Daoy (cell line): ENCODE measurements at places on chromosomes 12 and 14.

- peak; percentile 55 for DNase-seq
Observed at GRCh38 chr12:6088921-6089747, 35.3 kb downstream of the VWF start.

- no peak for DNase-seq
Observed at GRCh38 chr12:132460571-132460970, 29.4 kb upstream of the FBRSL1 start.

- no peak for DNase-seq
Observed at GRCh38 chr14:92470811-92471210, 42.8 kb upstream of the RIN3 start.

DNA sequence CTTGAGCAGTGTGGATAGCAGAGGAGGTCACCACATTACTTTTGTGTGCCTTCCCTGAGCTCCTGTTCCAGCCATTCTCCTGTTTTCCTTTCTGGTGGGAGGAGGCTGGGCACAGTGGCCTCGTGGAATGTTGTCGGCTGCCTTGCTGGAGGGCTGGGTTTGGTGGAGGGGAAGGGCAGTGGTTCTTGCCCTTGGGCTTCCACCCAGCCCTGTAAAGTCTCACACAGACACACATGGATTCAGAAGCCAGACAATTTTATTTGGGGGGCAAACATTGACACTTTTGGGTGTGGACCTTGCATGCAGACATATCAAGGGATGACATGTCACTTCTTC is 866 bp downstream of the NPFF start:
- DNase-seq: no peak

GRCh38 chr14:51478175-51478621 is 173.5 kb upstream of the FRMD6 start:
- no peak for DNase-seq

- no peak for DNase-seq
Observed at GRCh38 chr14:64997108-64997794, 10.6 kb downstream of the FNTB start.

DNA sequence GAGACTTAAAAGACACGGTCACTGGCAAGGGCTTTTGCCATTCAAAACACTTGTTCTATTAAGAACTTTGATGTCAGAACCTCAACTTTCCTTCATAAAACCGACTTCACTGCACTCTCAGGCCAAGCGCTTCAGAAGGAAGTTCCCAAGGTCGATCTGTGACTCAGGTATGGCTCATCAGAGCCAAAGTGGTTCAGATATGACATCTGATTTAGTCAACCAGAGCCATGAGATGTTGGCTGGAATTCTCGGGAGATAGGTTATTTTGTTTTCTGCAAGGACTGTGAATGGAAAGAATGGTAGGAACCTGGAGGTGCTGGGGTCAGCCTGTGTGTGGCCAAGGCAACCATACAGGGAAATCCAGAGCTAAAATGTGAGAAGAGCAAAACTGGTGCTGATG is 445.6 kb downstream of the GLT1D1 start:
- peak; percentile 83 for DNase-seq

GRCh38 chr12:1666685-1667162 is 24.1 kb upstream of the ADIPOR2 start:
- DNase-seq: no peak
